KBM-7 (cell line): ENCODE measurements at places on chromosomes 11 and 22.

DNA sequence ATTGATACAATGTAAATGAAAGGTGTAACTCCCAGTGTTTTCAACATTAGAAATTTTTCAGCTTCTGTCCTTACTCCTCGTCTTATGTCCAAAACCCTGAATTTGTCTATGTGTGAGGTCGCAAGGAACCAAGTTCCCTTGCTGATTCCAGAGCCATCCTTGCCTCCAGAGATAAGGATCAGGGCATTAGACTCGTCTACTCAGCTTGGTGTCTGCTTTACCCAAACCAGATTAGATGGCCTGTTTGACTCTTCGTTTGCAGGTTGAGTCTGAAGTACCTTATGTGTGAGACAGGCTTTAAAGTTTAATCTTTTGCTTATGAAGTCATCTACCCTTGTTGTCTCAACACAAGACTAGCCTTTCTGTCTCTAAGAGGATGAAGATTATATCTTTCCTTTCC is 55.6 kb downstream of the SPECC1L start:
- no peak for DNase-seq

DNA sequence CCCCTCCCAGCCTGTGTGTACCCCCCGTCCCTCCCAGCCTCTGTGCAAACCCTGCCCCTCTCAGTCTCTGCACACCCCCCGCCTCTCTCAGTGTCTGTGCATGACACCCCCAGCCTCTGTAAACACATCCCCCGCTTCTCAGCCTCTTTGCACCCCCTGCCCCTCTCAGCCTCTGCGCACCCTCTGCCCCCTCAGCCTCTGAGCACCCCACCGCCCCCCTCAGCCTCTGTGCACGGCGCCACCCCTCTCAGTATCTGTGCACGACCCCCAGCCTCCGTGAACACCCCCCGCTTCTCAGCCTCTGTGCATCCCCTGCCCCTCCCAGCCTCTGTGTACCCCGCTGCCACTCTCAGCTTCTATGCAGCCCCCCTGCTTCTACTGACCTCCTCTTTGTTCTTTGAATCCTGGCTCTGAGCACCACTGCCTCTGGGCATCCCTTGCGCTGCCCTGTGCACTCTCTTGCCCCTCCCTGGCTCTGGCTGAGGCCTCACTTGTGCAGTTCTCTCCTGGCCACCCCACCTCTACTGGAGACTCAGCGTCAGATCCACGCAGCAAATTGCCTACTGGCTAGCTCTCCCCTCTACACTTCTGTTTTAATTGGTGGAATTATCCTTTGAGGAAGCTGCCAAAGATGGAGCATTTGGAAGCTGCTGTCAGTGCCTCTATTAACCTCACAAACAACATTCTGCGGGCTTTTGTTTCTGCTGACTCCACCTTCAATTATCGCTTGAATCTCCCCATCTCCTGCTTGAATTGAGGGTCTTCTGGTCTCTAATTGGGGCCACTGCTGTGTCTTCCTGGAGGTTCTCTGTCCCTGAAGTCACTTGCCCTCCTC is 838.6 kb downstream of the TBC1D22A start:
- DNase-seq: no peak

GRCh38 chr22:35539910-35540594 is 579 bp upstream of the RASD2 start:
- DNase-seq: no peak

DNA sequence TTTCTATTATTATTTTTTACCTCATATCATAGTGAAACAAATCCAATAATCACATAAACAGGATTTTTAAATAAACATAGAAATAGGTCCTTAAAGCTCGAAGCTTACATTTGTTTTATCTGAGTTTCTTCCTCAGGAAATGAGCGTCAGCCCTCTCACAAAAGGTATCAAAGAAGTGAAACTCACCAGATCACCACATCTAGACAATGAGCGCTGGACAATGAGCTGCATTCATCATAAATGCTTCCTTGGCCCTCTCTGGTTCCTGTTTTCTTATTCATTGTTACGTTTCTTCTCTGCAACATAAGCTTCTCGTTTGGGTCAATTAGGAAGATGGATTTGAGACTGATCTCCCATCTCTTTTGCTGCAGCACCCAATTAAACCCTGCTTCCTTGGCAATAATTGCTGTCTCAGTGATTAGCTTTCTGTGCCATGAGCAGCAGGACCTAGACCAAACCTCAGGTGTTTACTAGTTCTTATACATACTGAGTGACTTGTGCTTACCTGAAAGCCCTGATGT is 649.9 kb upstream of the LUZP2 start:
- DNase-seq: no peak

GRCh38 chr11:94786264-94787126 is 18.3 kb downstream of the AMOTL1 start:
- DNase-seq: peak; percentile 60

DNA sequence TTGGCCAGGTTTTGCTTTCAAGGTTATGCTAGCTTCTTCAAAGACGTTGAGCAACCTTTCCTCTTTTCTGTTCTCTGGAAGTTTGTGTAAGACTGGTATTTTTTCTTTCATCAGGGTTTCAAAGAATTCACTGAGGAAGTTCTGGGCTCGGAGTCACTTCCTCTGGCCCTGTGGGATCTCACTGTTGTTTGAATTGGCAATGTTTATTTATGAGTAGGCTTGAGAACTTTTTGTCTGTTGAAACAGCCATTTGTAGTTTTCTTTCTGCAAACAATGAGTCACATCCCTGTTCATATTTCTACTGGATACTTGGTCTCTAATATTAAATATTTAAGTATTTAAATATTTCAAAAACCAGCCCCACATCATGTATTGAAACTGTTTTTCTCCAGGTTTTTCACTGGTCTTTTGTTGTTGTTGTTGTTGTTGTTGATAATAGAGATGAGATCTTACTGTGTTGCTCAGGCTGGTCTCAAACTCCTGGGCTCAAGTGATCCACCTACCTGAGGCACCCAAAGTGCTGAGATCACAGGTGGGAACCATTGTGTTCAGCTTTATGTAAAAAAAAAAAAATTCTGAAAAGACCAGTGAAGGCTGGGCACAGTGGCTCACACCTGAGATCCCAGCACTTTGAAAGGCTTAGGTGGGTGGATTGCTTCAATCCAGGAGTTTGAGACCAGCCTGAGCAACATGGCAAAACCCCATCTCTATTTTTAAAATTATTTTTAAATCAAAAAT is 26.9 kb downstream of the SUSD2 start:
- peak; percentile 79 for DNase-seq

DNA sequence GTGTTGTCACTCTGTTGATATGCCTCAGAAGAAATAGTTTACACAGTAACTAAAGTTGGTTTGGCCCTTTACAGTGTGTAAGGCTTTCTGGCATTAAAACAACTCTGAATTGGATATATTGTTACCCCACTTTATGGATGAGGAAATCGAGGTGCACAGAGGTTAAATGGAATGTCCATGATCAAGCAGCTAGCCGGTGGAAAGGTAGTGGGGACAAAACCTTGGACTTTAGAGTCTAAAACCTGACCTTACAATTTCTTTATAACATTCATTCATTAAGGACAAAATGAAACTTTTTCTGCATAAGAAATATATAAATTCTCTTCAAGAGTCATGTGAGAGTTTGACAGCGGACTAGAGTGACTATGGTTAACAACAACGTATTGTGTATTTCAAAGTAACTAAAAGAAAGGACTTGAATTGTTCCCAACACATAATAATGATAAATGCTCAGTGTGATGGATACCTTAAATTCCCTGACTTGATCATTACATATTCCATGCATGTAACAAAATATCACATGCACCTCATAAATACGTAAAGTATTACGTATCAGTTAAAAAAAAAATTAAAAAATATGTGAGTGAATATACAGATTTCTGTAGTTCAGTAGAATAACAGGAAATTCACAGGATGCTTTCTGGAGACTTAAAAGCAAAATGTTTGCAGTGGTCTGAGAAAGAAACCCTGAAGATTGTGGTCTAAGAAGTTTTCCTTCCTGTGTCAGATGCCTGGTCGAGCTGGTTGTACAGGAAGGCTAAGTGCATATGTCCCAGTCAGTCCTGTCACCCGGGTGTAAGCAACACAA is 51.0 kb downstream of the TEAD1 start:
- DNase-seq: no peak
